ENCODE measurements at places on chromosomes 5 and 9.

DNA sequence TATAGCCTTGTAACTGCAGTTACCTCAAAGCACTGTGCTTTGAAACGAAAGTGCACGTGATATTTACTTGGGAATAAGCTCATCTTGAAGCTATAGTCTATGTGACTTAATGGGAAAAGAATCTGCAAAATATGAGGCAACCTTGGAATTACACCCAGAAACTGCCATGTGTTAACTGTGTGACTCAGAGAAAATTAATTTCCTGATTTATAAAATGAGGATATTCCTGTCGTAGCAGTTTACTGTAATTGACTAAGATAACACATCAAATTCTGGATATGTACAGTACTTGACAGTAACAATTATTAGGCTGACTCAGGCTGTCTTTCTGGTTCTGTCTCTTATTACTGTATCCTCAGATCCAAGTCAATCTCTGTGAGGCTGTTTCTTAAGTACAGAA is 1079.9 kb upstream of the ACO1 start:
- no peak for DNase-seq

- DNase-seq = no peak
Observed at GRCh38 chr5:99025298-99026045, 96.7 kb upstream of the CHD1 start.

GRCh38 chr9:78609450-78609849 is 312.5 kb downstream of the PSAT1 start:
- no peak for DNase-seq

- peak; percentile 1 for DNase-seq
Observed at GRCh38 chr9:108182950-108183381, 672.8 kb downstream of the ACTL7B start.

- DNase-seq = no peak
Observed at GRCh38 chr9:35675204-35675603, 1.5 kb downstream of the CA9 start.
